Type B pancreatic cell (in vitro differentiated cells): ENCODE measurements at places on chromosomes 13 and 19. TPM values are rescaled to one million over a fixed set of nuclear protein-coding genes. Genes with fewer than 3 reads are reported as not detected.

- H3K4me1 ChIP-seq = no peaks in the 10 kb centered on the region
- H3K36me3 ChIP-seq = peaks cover 34% of the 10 kb centered on the region
- no peak overlapping the region for H3K4me3 ChIP-seq
- no peak overlapping the region for H3K27ac ChIP-seq
These were observed 13.0 kb downstream of the TFDP1 start for GRCh38 chr13:113597391-113598080.

DNA sequence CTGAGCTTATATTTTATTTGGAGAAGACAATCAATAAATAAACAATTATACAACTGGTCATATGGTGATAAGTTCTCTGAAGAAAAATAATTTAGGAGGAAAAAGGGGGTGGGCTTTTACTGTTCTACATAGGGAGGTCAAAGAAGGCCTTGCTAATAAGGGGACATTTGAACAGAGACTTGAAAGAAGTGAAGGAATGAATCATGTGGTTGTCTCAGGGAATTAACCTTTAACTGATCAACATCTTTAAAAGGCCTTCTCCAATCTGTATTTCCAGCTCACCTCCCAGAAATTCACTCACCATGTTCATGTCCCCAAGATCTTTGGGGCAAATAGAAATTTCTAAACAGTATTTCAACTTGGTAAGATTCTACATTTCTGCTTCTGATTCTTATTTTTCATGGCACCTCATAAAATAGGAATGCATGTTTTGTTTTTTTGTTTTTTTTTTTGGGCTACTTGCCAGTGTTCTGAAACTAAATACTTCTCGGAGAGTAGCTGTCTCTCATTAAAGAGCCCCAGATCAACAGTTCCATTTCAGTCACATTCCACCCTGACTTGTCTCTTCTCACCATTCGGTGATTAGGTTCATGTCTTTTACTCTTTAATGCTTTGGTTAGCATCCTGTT lies 19.2 kb upstream of the LPAR6 start:
- peaks cover 8% of the 10 kb centered on the region for H3K4me1 ChIP-seq
- H3K4me3 ChIP-seq = no peak overlapping the region
- no peak for DNase-seq

Gene AP1M2
- 45.2 and 104 TPM in 2 replicates for total RNA-seq

DNA sequence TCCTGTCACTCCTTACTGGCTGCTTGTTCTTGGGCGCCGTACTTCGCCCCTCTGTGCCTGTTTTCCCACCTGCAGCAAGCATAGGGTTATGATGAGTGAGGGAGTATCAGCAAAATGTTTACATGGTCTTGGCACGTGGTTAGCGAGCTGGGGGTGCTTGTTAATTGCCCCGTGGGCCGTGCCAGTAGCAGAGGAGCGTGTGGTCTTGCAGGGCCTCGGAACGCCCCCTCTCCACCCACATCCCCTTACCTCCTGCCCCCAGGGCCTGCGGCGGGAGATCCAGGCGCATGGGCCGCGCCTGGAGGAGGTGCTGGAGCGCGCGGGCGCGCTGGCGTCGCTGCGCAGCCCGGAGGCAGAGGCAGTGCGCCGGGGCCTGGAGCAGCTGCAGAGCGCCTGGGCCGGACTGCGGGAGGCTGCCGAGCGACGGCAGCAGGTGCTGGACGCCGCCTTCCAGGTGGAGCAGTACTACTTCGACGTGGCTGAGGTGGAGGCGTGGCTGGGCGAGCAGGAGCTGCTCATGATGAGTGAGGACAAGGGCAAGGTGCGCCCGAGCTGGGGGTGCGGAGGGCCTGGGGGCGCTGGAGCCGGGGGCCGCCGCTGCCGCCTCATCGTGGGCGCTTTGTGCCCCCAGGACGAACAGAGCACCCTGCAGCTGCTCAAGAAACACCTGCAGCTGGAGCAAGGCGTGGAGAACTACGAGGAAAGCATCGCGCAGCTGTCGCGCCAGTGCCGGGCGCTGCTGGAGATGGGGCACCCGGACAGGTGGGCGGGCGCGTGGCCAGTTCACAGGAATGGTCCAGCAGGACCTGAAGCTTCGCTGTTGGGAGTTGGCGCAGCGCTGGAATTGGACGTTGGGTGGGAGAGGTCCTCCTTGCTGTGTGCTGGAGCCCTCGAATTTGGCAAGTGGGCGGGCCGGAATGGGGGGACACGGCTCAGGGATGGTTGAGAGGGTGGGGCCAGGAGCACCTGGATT lies 22.5 kb upstream of the SHKBP1 start:
- no peak for DNase-seq
- no peaks in the 10 kb centered on the region for H3K36me3 ChIP-seq
- peaks cover 84% of the 10 kb centered on the region for H3K27me3 ChIP-seq
- no peak overlapping the region for H3K27ac ChIP-seq

GRCh38 chr19:35529241-35530218 lies 1.4 kb upstream of the SBSN start:
- no peak overlapping the region for H3K4me3 ChIP-seq
- H3K27me3 ChIP-seq = peaks cover 13% of the 10 kb centered on the region
- H3K4me1 ChIP-seq = no peaks in the 10 kb centered on the region
- no peak overlapping the region for H3K27ac ChIP-seq
- H3K36me3 ChIP-seq = no peaks in the 10 kb centered on the region

- H3K27me3 ChIP-seq = no peaks in the 10 kb centered on the region
- H3K4me3 ChIP-seq = no peak overlapping the region
- no peaks in the 10 kb centered on the region for H3K36me3 ChIP-seq
- H3K27ac ChIP-seq = peak overlapping the region; percentile 20
- no peak for DNase-seq
These were observed 78.5 kb upstream of the NBEA start for GRCh38 chr13:34863360-34864135.

GRCh38 chr13:111516712-111517640 lies 196.5 kb downstream of the TEX29 start:
- DNase-seq = peak; percentile 55
- H3K27me3 ChIP-seq = peaks cover 36% of the 10 kb centered on the region
- no peaks in the 10 kb centered on the region for H3K4me1 ChIP-seq
- no peak overlapping the region for H3K4me3 ChIP-seq
- H3K36me3 ChIP-seq = no peaks in the 10 kb centered on the region

DNA sequence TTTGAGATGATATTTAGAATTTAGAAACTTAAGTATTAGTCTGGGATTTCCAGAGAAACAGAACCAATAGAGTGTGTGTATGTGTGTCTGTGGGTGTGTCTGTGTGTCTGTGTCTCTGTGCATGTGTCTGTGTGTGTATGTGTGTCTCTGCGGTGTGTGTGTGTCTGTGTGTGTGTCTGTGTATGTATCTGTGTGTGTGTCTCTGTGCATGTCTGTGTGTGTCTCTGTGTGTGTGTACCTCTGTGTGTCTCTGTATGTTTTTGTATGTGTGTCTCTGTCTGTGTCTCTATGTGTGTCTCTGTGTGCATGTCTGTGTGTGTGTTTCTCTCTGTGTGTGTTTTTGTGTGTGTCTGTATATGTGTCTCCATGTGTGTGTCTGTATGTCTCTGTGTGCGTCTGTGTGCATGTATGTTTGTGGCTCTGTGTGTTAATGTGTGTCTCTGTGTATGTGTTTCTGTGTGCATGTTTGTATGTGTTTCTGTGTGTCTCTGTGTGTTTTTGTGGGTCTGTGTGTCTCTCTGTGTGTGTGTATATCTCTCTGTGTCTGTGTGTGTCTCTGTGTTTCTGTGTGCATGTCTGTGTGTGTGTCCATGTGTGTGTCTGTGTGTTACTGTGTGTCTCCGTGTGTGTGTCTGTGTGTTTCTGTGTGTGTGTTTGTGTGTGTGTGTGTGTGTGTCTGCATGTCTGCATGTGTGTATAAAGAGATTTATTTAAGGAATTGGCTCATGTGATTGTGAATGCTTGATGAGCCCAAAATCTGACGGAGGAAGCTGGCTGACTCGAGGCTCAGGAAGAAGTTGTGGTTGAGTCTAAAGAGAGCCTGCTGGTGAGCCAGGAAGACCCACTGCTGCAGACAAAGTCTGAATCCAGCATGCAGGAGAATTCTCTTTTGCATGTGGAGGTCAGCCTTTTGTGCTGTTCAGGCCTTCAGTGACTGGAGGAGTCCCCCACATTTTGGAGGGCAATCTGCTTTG lies 22.2 kb downstream of the GPR42 start:
- no peaks in the 10 kb centered on the region for H3K4me1 ChIP-seq
- no peak overlapping the region for H3K4me3 ChIP-seq
- H3K27me3 ChIP-seq = no peaks in the 10 kb centered on the region
- H3K27ac ChIP-seq = no peak overlapping the region
- H3K36me3 ChIP-seq = no peaks in the 10 kb centered on the region

- H3K27me3 ChIP-seq = no peaks in the 10 kb centered on the region
- peaks cover 16% of the 10 kb centered on the region for H3K36me3 ChIP-seq
- DNase-seq = no peak
- no peaks in the 10 kb centered on the region for H3K4me1 ChIP-seq
These were observed 13.8 kb downstream of the METTL21C start for GRCh38 chr13:102680842-102681740.

DNA sequence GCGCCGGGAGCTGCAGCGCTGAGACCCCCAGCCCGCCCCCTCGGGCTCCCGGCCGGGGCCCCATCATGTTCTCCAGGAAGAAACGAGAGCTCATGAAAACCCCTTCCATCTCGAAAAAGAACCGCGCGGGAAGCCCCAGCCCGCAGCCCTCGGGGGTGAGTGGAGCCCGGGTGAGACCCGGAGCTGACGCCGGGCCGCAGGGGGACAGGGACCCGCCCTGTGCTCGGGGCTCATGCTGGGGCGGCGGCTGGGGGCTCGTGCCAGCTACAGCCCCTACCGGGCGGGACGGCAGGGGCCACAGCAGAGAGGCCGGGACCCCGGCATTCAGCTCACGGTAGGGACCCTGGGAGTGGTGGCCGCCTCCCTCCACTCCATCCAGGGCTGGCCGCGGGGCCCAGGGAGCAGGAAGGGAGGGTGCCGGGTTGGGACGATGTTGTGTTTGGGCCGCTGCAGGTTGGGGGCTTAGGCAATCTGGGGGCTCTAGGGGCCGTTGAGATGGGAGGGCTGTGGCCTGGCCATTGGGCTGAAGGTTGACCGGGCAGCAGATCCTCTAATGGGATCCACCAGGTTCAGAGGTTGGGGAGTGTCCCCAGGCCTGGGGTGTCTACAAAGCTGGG lies 482 bp downstream of the ARHGAP45 start:
- no peaks in the 10 kb centered on the region for H3K36me3 ChIP-seq
- no peak overlapping the region for H3K27ac ChIP-seq
- peaks cover 53% of the 10 kb centered on the region for H3K27me3 ChIP-seq
